ENCODE measurements at places on chromosomes 4 and X.

DNA sequence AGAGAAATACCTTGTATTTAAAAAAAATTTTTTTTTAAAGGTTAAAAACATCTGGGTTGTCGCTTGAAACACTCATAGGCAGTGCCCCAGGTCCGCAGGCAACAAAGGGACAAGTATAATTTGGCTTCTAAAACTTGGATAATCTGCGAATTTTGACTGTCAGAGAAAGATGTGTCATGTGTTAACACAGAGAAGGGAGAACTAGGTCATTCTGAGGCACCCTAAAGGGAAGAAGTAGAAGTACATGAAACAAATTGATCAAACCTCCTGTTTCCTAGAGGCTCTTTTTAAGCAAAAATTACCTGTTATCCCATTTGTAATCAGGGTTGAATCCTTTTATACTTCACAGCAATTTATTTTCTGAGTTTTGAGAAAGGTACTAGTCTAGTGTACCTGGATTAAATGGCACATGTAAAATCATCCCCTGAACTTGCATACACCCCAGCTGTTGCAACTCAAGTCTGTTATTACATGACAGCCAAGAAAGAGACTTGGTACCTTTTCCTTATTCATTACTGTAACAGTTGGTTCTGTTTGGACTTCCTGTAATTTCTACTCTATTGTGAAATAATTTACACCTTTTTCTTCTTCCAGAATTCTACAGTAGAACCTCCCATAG, 1.7 kb downstream of the SRD5A3 start:
- DNase-seq: no peak

- DNase-seq: peak; percentile 15
Measured at GRCh38 chrX:41889317-41890025, 33.9 kb downstream of the CASK start.

- no peak for DNase-seq
Measured at GRCh38 chr4:9946170-9946569, 75.1 kb downstream of the SLC2A9 start.

DNA sequence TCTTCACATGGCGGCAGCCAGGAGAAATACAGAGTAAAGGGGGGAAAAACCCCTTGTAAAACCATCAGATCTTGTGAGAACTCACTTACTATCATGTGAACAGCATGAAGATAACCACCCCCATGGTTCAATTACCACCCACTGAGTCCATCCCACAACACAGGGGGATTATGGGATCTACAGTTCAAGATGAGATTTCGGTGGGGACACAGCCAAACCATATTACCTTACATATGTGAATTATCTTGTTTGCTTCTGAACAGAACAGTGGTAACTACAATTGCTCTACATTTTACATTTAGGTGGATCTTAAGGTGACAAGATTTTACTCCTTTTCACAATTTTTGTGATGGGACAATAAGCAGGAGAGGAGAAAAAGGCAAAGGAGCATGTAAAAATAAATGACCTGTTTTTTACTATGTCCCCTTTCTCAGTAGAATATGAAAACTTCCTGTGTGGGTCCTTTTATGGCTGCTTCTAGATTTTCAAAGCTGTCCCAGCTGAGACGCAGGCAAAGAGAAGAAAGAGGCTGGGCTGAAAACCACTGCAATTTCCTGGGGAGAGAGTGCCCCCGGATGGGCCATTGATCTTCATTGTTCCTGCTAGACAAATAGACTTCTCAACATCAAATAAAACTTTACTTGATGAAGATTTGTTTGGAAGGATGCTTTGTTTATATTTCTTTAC, 45.9 kb upstream of the PGM2 start:
- no peak for DNase-seq

GRCh38 chrX:102959471-102959870, 22.4 kb downstream of the RAB40AL start:
- no peak for DNase-seq

- peak; percentile 88 for DNase-seq
Measured at GRCh38 chr4:185520119-185520518, 15.2 kb downstream of the PDLIM3 start.

GRCh38 chr4:93313197-93313596, 515.4 kb upstream of the ATOH1 start:
- no peak for DNase-seq

DNA sequence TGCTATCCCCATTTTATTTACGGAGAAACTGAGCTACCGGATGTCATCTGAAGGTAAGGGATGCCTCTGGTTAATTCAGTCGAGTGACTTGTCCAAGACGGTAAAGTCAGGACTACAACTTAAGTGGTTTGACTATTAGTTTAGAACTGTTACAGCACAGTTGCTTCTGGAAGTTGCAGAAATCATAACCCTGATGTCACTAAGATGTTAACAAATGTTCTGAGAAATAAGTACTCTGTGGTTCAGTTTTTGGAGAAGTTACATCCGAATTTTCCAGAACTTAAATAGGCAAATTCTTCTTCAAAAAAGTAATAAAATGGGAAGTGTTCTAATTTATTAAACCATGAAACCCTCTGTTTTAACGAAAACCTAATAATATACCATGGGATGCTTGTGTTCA, 3.1 kb downstream of the PPA2 start:
- DNase-seq: no peak

GRCh38 chr4:67603310-67604028, 44.9 kb downstream of the STAP1 start:
- no peak for DNase-seq

DNA sequence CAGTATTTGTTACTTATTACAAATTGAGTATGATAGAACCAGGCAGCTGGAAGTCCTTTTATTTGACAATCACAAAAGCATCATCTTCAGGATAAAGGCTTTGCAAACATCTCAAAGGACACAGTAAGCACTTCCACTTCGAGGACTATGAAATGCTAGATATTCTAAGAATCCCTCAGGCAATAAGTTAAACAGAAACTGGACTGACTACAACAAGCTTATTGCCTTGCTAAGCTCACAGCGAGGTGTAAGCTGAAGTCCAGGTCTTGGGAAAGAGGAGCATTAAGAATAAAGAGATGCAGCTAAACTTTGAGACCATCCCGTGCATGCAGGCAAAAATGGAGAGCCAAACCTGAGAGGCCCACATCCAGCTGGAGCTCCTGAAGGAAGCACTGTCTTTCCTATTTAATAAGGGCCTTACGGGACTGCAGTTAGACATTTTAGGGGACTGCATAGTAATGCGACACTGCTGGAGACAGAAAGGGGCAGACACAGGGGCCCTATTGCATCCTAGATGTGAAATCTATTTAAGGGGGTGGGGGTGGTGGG, 38.7 kb downstream of the DCHS2 start:
- no peak for DNase-seq

- peak; percentile 43 for DNase-seq
Measured at GRCh38 chr4:13654162-13654797, 26.8 kb upstream of the BOD1L1 start.

- no peak for DNase-seq
Measured at GRCh38 chr4:89055157-89056080, 1.6 kb downstream of the FAM13A start.
